ENCODE measurements at places on chromosomes 5 and 9. TPM values are rescaled to one million over a fixed set of nuclear protein-coding genes. Genes with fewer than 3 reads are reported as not detected.
A peak's percentile ranks its signal among the peaks of the same experiment; 100 is the strongest.

Gene OLFM1
- not detected for total RNA-seq

Gene GADD45G
- total RNA-seq, result 2.6 TPM

Gene FGD3
- 56.5 TPM for total RNA-seq

Gene CDC20B
- total RNA-seq, result 0.16 TPM

Gene CCNI2
- total RNA-seq, result 8.8 TPM

Gene AHRR
- total RNA-seq, result 31.7 TPM

Gene QRFP
- not detected for total RNA-seq

DNA sequence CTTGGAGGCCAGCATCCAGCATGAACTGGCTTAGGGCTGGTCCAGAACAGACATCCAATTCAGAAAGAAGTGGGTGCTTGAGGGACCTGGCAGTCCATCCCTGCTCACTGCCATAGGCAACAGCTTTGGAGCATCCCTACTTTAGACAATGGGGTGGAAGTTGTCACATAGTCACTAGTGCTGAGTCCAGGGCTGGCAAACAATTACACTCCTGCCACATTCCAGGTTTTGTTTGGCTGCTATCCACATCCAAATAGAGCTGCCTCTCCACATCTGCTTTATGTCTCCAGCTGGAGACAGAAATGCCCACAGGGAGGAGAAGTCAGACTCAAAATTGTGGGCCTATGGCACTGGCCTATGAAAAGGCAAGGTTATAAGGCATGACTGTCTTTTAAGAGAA, 7.0 kb downstream of the FSTL4 start:
- DNase-seq, result no peak

GRCh38 chr9:126211441-126212074, 115.1 kb upstream of the MVB12B start:
- DNase-seq, result no peak

DNA sequence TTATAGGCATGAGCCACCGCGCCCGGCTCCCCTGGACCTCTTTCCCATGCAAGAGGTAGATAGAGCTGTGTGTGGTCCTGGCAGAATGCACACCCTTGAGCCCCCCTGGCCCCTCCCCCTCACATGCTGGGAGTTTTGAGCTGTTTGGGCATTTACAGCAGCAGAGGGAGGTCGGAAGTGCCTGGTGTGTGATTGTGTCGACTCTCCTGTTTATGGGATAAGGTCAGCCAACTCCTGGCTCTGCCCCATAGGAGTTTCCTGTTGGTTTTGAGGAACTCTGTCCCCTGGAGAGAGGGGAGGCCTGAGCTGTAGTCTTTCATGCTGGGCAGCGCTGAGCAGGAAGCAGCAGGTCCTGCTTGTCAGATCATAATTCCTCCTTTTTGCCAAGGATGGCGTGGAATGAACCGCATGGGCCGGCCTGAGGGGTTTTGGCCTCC, 6.0 kb downstream of the LRRC8A start:
- no peak for DNase-seq

DNA sequence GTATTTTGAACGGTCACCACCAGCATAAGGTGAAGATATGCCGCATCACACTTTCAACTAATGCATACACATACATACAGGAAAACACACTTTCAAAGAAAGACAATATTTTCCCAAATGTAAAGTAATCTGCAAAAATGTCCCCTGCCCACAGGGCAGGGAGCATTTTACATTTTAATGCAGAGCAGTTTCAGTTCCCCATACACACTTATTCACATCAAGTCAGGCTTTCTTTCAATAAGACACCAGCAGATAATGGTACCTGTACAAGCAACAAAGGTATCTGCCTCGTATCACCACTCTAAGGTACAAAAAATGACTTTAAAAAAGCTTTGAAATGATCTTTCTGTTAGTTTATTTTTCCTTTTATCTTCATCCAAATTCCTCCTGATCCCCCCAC, 247.1 kb upstream of the CCNG1 start:
- DNase-seq, result no peak

- no peak for DNase-seq
These were observed 209.3 kb downstream of the NR3C1 start for GRCh38 chr5:143194206-143194605.

- DNase-seq, result no peak
These were observed 615.6 kb downstream of the EBF1 start for GRCh38 chr5:158484150-158484549.

DNA sequence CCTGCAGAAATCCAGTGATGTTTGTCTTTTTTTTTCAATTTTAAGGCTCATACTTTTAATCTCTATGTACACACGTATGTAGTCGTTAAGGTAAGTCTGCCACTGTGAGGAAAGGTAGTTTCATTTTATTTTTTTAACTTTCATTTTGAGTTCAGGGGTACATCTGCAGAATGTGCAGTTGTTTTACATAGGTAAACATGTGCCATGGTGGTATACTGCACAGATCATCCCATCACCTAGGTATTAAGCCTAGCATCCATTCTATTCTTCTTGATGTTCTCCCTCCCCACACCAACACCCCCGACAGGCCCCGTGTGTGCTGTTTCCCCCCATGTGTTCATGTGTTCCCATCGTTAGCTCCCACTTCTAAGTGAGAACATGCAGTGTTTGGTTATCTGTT, 19.7 kb downstream of the MUSK start:
- no peak for DNase-seq

GRCh38 chr5:53342236-53342635, 138.2 kb upstream of the FST start:
- no peak for DNase-seq

- no peak for DNase-seq
These were observed 3.9 kb upstream of the ISL1 start for GRCh38 chr5:51379331-51379700.

- DNase-seq, result no peak
These were observed 139.7 kb upstream of the PITX1 start for GRCh38 chr5:135173662-135174290.

DNA sequence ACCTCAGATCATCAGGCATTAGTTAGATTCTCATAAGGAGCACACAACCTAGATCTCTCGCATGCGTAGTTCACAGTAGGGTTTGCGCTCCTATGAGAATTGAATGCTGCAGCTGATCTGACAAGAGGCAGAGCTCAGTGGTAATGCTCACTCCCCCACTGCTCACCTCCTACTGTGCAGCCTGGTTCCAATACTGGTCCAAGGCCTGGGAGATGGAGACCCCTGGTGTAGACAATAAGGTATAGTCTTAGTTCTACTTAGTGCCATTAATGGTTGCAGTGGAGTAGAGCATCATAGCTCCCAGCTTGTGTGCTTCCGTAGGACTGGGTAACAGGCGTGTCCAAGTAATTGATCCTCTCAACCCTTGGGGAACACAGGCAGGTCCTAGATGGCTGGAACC, 70.4 kb upstream of the ANKRD55 start:
- no peak for DNase-seq

DNA sequence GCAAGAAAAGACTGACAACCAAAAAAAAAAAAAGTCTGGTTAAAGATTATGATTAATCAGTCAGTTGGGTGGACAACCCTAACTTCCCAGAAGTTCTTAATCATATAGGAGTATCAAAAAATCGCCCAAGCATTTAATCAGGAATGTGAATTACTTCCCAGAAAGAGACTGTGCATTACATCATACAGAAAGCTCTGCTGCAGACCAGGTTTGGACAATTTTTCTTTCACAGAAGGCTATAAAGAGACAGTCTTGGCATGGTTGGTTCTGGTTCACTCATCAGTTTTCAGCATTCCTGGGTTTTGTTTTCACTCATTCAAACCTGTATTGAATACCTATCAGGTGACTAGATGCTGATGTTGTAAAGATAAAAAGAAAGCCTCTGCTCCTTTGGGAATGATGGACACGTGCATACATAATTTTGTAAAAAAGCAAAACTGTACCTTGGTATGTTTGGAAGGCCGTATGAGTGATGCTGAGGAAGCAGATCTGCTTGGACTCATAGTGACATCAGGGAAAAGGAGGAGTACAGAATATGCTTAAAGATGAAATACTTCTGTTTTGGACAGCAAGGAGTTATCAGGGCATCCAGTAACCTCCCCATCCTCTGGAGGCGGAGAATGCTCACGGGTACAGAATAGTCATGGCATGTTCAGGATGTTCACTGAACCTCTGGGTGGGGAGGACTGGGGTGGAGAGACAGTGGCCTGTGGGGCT, 178.4 kb downstream of the GNA14 start:
- DNase-seq, result no peak

- DNase-seq, result no peak
These were observed 68.6 kb upstream of the MAP3K1 start for GRCh38 chr5:56746553-56747339.

- DNase-seq, result no peak
These were observed 24.0 kb upstream of the FAM120AOS start for GRCh38 chr9:93477397-93477796.

GRCh38 chr5:112689155-112689909, 48.4 kb upstream of the APC start:
- no peak for DNase-seq

- no peak for DNase-seq
These were observed 3.8 kb upstream of the PRKAA1 start for GRCh38 chr5:40801771-40802562.

- no peak for DNase-seq
These were observed 45.9 kb downstream of the RANBP17 start for GRCh38 chr5:170907758-170908157.

DNA sequence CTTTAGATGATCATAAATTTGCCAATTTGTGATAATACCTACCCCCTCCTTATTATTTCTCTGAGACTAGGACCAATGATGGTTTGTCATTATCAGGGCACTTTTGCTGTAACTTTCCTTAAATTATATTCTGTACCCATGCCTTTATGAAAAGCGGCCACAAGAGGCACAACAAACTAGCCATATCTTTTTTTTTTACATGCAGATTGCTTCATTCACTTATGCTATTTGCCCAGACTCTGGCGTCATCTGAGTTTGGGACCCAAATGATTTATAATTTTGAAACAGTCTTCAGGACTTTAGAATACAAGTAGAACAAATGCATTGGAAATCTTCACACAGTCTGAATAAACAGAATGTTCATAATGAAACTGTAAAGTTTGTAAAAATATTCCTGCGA, 408.1 kb downstream of the MAT2B start:
- DNase-seq, result no peak

GRCh38 chr9:105373723-105374122, 74.1 kb upstream of the FSD1L start:
- no peak for DNase-seq

GRCh38 chr5:131163276-131164119, 1.6 kb downstream of the HINT1 start:
- DNase-seq, result no peak

- no peak for DNase-seq
These were observed 23.5 kb downstream of the GRAMD2B start for GRCh38 chr5:126446498-126447224.

DNA sequence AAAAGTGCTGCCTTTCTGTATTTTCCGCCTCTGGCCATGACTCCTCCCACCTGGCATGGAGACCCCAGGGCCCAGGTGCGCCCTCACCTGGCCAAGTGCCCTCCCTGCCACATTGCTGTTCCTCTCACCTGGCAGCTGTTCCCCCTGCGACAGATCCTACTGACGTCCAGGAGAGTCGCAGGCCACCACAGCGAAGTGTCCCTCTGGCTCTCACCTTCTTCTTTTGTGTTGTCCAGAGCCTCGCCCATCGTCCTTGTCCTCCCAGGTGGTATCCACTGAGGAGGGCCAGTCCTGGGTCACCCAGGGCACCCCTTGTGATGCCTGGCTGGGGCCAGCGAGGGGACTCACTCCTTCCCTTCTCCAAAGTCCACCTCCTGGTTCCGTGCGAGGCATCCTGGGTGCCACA, 2.6 kb downstream of the NKD2 start:
- DNase-seq, result no peak

- DNase-seq, result no peak
These were observed 177.8 kb upstream of the ZNF462 start for GRCh38 chr9:106684940-106685695.

DNA sequence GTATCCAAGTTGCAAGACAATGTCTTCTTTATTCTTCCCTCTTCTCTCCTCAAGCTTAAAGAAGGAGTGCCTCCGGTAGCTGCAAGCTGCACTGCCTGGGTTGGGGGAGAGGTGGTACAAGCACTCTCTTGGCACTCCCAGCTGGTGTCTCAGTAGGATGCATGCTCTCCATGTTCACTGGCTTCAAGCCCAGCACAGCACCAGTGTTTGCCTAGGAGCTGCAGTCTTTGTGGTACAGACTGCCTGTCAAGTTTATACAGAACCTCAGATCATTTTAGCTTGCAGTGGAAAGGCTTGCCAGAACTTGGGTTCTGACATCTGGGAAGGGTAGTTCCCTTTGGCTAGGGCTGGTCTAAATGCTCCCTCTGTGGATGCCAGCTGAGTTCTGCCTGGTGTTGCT, 505.6 kb downstream of the MAN2A1 start:
- no peak for DNase-seq

DNA sequence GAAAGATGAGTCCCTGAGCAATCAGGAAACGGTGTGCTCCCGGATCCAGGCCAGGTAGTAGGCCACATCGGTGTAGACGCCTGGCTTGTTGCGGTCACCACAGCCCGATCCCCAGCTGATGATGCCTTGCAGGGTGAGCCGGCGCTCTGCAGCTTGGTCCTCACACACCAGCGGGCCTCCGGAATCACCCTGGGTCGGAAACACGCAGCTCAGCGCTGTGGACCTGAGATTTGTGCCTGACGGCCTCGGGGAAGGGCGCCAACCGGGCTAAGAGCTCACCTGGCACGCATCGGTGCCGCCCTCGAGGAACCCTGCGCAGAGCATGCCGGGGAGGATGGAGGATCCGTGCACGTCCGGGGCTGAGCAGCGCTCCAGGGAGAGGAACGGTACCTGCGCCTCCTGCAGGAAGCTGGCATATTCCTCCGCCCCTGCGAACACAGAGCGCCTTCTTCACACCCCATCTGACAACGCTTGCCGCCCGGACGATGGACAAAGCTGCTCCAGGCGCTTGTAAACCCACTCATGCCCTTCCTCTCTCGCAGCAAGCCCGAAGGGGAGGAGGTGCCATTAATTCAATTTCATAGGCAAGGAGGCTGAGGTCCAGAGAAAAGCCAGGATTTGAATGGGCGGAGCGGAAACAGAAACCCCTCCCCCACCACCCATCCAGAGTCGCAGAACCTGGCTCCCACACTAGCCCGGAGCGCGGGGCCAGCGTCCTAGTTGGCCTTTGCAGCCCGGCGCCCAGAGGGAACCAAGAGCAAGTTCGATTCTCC, 2.0 kb upstream of the PFN3 start:
- peak; percentile 47 for DNase-seq

- no peak for DNase-seq
These were observed 66.9 kb downstream of the ZCCHC7 start for GRCh38 chr9:37187292-37187691.

GRCh38 chr5:139711067-139711905, 63.1 kb downstream of the CXXC5 start:
- peak; percentile 83 for DNase-seq
